ENCODE measurements at places on chromosomes 4 and X.
A peak's percentile ranks its signal among the peaks of the same experiment; 100 is the strongest.

DNA sequence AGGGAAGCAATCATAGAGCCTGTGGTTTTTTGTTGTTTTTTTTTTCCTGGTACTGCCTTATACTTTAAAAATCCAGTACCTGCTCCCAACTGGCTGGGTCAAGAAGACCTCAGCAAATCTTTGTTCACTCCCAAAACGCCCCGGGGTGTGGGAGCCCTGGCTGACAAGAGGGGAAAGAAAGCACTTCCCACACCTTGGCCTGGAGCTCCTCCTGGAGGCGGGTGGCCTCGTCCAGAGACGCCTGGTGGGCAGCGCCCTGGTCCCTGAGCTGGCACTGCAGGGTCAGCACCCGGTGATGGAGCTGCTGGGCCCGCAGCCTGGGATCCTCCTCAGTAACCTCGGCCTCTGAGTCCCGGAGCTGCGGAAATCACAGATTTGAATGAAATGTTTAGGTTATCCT, 38.2 kb downstream of the C4orf50 start:
- DNase-seq, result peak; percentile 39

- no peak for DNase-seq
Measured at GRCh38 chr4:135144498-135144897, 942.9 kb upstream of the PABPC4L start.

DNA sequence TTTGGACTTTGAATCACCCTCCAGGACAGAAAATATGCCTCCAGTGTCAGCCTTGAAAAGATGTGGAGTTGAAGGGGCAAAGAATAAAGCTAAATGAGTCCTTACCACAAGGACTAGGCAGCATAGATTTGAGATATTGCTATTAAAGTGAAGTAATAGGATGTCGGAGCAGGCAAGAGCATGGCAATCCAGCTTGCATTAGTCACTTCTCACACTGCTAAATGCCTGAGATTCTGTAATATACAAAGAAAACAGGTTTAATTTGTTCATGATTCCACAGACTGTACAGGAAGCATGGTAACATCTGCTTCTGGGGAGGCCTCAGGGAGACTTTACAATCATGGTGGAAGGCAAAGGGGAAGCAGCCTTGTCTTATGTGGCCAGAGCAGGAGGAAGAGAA, 109.8 kb upstream of the PCDH7 start:
- DNase-seq, result no peak

DNA sequence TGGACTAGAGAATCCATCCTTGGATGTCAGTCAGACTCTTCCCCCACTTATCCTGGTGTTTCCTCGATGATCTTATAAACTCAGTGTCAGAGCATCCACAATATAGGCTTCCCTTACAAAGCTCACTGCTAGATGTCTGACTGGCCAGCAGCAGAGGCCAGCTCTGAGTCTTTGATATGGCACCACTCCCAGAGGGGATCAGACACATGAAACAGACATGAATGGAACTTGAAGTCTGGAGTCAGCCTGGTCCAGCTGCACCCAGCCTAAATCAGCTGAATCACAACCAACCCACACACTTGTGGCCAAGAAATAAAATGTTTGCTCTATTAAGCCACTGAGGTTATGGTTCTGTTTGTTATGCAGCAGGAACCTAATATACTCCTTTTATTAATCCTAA, 129.6 kb upstream of the MED14 start:
- no peak for DNase-seq

- no peak for DNase-seq
Measured at GRCh38 chrX:109399831-109400230, 82.1 kb downstream of the GUCY2F start.

DNA sequence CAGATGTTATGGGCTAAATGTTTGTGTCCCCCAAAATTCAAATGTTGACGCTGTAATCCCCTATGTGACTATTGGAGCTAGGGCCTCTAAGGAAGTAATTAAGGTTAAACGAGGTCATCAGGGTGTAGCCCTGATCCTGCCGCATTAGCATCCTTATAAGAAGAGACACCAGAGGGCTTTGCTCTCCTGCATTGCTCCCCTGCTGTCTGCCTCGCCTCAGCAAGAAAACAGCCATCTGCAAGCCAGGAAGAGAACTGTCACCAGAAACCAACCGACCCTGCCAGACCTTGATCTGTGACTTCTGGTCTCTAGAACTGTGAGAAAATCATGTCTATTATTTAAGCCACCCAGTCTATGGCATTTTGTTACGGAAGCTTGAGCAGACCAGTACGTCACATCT, 331.9 kb downstream of the DCTD start:
- DNase-seq, result no peak

- peak; percentile 64 for DNase-seq
Measured at GRCh38 chr4:87465739-87466366, 43.5 kb downstream of the NUDT9 start.

- DNase-seq, result no peak
Measured at GRCh38 chr4:3707423-3708102, 58.6 kb upstream of the ADRA2C start.

GRCh38 chrX:26219351-26219750, 3.4 kb downstream of the MAGEB5 start:
- DNase-seq, result no peak

DNA sequence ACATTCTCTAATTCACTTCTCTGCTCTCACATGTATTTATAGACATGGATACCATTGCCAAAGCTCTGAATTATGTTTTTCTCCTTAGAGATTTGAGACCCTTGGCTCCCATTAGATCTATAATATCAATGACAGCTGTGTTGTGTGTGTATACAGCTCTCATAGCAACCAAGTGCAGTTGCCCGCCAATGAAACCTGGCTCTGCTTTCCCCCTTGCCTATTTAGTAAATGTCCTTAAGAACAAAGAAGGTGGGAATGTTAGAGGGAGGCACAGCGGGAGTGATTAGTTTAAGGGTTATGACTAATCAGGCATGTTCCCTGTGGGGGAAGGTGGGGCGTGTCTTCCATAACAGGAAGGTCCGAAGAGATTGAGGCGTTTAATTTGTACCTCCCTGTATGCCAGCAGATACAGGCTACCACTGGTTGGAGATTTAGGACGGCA, 100.5 kb upstream of the TBC1D9 start:
- DNase-seq, result peak; percentile 51

DNA sequence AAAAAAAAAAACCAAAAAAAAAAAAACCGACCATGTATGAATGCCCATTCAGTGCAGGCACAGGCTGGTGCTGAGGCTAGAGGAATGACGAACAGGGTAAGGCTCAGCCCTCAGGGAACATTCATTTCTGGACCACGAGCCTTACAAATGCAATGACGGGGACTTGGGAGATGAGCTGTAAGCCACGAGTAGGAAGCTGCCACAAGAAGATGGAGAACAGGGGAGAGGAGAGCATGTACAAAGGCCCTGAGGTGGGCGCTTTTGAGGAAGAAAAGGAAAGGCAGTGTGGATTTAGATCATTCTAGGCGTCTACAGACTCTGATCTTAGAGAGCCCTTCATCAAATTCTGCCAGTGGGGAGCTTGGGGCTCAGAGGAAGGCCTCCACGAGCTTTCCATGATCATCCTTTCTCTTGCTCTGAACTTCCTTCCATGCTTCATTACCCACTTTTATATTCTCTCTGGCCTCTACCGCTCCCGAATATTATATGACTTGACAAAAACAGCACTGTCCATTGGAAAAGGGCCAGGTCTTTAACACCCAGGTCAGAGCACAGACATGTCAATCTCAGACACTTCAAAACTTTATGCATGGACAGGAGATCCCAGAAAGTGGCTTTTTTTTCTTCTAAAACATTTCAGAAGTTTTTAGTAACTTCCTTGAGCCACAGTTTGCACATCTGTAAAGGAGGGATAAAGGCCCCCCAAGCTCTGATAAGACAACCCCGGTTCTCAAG, 3.3 kb upstream of the ZNF518B start:
- no peak for DNase-seq

- peak; percentile 59 for DNase-seq
Measured at GRCh38 chr4:119314356-119314755, 7.6 kb downstream of the FABP2 start.

All from PC-3 (cell line).